Fibroblast of villous mesenchyme (primary cell): ENCODE measurements at places on chromosomes 16 and 17. TPM values are rescaled to one million over a fixed set of nuclear protein-coding genes. Genes with fewer than 3 reads are reported as not detected.

The SHISA6 gene
- total RNA-seq: under 0.01 TPM in 1 of 2 replicates, not detected in the other

The RNF166 gene
- 13.0 and 19.0 TPM in 2 replicates for total RNA-seq

The EVPLL gene
- not detected in 2 replicates for total RNA-seq

The WNT3 gene
- total RNA-seq: 0.97 and 2.2 TPM in 2 replicates

GRCh38 chr17:50836826-50837225 lies 1.4 kb downstream of the WFIKKN2 start:
- no peak for DNase-seq

- DNase-seq: no peak
Observed at GRCh38 chr17:81335773-81336157, 40.7 kb upstream of the SLC38A10 start.

DNA sequence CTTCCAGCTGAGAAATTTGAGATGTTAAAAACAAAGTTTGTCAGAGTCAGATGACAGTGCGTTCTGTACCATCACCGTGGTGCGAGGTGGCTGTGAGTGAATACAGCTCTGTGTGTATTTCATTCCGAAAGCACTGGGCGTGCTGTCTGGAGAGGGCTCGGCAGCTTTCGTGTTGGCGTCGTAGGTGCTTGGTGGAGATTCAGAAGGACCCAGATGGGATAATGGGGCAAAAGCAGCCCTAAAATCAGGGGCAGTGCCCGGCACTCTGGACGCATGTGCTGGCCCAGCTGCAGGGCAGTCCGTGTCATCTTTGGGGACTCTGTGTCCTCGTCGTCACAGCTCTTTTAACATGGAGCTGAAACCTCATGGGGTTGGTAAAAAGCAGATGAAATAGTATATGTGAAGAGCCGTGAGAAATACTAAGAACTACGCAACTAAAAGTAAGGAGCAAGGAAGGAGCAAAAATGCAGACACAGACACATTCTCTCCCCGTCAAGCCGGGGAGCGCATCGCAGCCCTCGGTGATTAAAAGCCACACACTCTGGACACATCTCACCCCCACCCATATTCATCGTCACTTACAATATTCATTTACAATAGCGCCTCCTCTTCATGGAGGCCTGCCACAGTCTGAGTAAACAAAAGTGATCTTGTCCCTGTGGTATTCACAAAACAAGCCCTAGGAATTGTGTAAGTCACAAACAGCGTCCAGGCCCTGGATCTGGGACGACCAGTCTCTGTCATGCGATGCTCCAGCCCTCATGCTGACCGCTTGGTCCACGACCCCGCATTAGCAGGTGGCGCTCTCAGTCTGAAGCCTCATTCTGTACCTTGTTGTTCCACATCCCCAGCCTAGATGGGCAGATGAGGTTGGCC lies 206.7 kb downstream of the RPTOR start:
- peak; percentile 92 for DNase-seq

GRCh38 chr16:51924744-51925143 lies 622.2 kb downstream of the TOX3 start:
- DNase-seq: no peak

- DNase-seq: peak; percentile 99
Observed at GRCh38 chr16:86387468-86388440, 122.6 kb upstream of the FOXF1 start.

DNA sequence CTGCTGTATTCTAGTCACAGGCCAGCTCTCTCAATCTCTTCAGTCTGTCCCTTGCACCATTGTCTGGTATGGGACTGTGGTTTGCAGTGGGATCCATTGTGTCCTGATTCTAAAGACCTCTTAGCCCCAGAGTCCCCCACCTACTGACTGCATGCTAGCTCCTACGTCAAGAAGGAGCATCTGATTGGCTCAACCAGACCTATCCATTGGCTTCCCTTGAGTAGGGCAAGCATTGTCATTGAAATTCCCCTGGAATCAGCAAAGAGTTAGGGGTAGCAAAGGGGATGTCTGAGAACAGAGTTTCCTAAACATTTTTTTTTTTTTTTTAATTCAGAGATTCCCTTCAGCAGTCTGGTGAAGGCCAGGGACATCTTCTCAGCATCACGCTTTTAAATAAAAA lies 175.3 kb upstream of the MPHOSPH6 start:
- DNase-seq: no peak

- DNase-seq: no peak
Observed at GRCh38 chr16:61379311-61379710, 656.9 kb downstream of the CDH8 start.

GRCh38 chr16:85239239-85239638 lies 127.0 kb upstream of the CIBAR2 start:
- DNase-seq: no peak

DNA sequence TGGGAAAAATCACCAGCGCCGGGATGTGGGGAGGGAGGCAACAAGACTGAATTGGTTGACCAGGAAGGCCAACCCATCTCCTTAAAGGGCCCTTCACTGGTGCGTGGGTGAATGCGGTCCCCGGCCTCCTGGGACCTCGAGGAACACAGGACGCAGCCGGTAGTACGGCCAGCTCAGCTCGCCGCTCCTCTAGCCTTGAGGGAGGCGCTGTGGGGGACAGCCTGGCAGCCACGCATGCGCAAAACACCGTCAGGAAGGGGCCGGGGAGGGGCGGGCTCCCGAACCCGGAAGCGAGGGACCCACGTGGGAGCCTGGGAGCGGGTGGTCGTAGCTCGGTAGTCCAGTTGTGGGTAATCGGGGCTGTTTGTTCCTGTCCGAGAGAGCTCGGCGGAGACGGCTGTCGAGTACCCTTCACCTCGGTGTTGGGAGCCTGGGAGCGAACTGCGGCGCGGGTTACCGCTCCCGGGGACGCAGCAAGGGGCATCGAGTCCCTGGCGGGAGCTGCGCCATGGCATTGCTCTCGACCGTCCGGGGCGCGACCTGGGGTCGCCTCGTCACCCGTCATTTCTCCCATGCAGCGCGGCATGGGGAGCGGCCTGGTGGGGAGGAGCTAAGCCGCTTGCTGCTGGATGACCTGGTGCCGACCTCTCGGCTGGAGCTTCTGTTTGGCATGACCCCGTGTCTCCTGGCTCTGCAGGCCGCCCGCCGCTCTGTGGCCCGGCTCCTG lies at the start of gene MRM1:
TSS of gene MRM1 (plus strand) at position 281 of the 727 bp plus-strand sequence. CDS start at position 509, 228 bp downstream.
- DNase-seq: peak; percentile 92

DNA sequence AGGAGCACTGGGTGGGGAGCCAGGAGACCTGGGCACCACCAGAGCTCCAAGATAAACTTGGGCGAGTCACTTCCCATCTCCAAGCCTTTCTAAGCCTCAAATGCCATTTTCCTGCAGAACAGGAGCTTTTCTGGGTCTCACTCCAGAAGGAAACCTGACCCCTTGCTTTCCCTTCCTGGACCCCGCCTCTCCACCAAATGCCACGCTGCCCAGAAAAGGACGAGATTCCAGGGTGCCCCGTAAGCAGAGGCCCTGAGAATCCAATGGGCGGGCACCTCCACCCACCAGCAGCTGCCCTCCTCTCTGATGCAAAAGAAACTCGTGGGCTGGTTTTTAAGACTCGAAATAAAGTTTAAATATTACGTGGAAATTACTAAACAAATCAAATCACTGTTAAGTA lies 31.3 kb downstream of the ZNF423 start:
- DNase-seq: no peak

- no peak for DNase-seq
Observed at GRCh38 chr16:12881740-12882139, 19.7 kb upstream of the SHISA9 start.
